GM23338 (cell line): ENCODE measurements at places on chromosomes 2 and 18. TPM values are rescaled to one million over a fixed set of nuclear protein-coding genes. Genes with fewer than 3 reads are reported as not detected.

Gene TUBA4A
- total RNA-seq, result 77.7 and 89.6 TPM in 2 replicates

Gene CCDC141
- total RNA-seq, result 8.0 and 13.4 TPM in 2 replicates

DNA sequence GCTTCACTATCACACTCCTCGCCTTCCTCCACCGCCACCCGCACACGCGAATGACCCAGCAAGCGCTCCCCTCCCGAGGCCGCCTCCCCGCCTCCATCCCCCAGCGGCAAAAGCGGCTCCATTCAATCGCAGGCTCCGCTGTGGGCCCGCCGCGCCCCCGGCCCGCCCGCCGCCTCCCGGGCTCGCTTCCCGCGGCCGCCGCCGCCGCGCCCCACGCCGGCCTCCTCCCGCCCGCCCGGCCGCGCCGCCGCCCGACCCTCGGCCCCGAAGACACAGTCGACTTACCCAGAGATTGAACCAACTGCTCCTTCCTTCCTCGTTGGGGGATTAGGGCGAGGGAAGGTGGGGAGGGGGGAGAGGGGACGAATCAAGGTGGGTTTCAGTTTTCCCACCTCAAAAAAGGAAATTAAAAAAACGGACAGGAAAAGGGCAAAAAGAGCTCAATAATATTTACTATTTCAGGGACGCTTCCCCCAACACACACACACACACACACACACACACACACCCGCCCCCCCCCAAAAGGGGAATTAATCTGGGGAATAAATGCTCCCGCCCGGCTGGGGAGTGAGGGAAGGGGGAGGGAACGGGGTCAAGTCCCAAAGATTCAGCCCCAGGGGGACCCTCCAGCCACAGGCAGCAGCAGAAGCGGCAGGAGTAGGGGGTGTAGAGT lies 743 bp downstream of the XPO1 start:
- 0 out of 2 replicates have a peak, but pooled peaks cover 6% of the 10 kb centered on the region for H3K4me1 ChIP-seq
- peak overlapping the region; percentile 97 for H3K27ac ChIP-seq
- peak overlapping the region; percentile 82 for H3K4me3 ChIP-seq
- H3K36me3 ChIP-seq, result no peaks in the 10 kb centered on the region

- H3K27me3 ChIP-seq, result no peaks in the 10 kb centered on the region
- H3K4me3 ChIP-seq, result no peak overlapping the region
- no peak for DNase-seq
- H3K27ac ChIP-seq, result no peak overlapping the region
These were observed 57.3 kb downstream of the ITGA6 start for GRCh38 chr2:172484706-172485105.

DNA sequence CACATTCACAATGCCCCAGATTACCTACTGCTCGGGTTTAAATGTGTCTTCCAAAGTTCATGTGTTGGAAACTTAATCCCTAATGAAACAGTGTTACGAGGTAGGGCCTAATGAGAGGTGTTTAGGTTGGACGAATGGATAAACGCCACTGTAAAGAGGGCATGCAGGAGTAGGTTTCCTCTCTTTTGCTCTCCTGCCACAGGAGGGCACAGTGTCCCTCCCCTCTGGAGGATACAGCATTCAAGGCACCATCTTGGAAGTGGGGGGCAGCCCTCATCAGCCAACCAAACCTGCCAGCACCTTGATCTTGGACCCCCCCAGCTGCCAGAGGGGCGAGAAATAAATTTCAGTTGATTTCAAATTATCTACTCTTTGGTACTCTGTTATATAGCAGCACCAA lies 103.5 kb downstream of the TSHZ1 start:
- DNase-seq, result no peak
- no peaks in the 10 kb centered on the region for H3K36me3 ChIP-seq
- H3K4me3 ChIP-seq, result no peak overlapping the region
- H3K27me3 ChIP-seq, result no peaks in the 10 kb centered on the region
- no peaks in the 10 kb centered on the region for H3K4me1 ChIP-seq

DNA sequence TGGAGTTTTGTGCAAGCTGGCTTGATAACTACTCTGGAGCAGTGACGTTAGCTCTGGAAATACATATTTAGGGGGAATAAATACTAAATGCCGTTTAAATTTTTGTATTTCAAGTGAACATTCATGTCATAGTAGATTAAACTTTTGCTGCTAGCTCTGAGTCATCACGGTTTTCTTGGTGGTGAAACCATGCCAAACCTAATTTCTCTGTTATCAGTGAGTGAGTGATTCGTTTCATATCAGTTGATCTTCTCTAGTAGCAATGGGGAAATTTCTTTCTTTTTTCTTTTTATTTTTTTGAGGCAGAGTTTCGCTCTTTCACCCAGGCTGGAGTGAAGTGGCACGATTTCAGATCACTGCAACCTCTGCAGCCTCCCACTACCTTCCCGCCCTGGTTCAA lies 211.1 kb downstream of the PTPRM start:
- no peak for DNase-seq
- H3K4me1 ChIP-seq, result no peaks in the 10 kb centered on the region
- no peak overlapping the region for H3K4me3 ChIP-seq
- H3K27ac ChIP-seq, result no peak overlapping the region

DNA sequence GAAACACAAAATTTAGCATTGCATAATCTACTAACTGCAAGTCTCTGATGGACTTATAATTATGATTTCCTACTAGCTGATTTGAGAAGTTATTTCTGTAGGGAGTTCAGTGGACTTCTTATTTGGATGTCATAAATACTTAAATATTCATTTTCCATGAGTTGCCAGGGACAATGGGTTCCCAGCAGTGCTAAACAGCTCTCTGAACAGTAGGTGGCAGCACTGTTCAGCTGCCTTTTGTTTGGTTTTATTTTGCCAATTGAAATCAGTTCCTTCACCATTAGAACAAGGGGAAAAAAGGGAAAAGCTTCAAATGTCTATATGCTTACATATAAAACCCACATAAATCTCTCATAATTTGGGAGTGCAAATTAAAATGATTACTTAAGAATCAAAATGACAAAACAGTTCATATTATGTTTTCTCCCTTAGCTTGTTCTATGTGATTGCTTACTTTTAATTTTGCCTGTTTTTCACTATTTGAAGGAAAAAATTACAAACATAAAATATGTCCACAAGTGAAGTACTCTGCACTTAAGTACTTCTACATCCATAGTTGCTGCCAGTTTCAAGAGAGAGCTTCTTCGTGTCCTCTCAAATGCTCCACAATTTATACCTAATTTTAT lies 898.9 kb downstream of the CPS1 start:
- H3K27ac ChIP-seq, result no peak overlapping the region
- H3K4me3 ChIP-seq, result no peak overlapping the region
- no peaks in the 10 kb centered on the region for H3K36me3 ChIP-seq
- peak; percentile 71 for DNase-seq
- H3K27me3 ChIP-seq, result no peaks in the 10 kb centered on the region

DNA sequence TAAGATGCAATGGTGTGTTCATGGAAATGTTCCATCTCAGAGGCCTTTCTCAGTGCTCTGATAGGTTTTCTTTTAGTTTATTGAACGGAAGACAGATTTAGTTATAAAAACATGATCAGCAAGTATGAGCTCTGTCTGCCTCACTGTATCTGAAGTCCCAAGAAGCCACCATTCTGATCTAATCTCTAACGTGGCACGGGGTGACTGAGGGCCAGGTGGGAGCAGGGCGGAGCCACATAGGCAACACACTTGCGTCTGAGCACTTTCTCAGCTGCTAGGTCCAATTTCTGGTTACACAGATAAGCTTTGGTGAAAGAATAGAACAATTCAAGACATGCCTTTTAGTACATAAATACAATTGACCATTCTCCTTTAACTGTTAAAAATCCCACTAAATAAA lies 60.4 kb downstream of the SNTG2 start:
- no peaks in the 10 kb centered on the region for H3K36me3 ChIP-seq
- DNase-seq, result no peak
- H3K27me3 ChIP-seq, result no peaks in the 10 kb centered on the region
- no peak overlapping the region for H3K4me3 ChIP-seq

Gene MGAT4A
- total RNA-seq, result 4.7 and 5.6 TPM in 2 replicates

- no peaks in the 10 kb centered on the region for H3K36me3 ChIP-seq
- peaks cover 43% of the 10 kb centered on the region for H3K4me1 ChIP-seq
- DNase-seq, result no peak
- no peaks in the 10 kb centered on the region for H3K27me3 ChIP-seq
- no peak overlapping the region for H3K27ac ChIP-seq
These were observed 29.7 kb downstream of the MAP3K2 start for GRCh38 chr2:127358044-127358443.

DNA sequence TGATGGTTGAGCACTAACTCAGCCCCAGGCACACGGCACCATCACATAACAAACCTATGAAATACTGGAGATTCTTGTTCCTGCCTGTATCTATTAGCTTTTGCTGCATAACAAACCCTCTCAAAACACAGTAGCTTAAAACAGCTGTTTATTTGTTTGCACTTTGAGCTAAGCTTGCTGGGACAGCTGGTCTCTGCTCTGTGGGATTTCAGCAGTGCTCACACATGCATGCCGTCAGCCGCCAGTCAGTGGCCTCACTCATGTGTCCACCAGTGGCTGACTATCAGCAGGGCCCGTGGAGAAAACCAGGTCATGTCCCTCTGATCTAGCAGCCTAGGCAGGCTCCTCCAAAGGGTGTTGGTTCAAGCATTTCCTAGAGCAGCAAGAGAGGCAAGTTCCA lies 52.8 kb upstream of the RAB12 start:
- H3K27me3 ChIP-seq, result no peaks in the 10 kb centered on the region
- DNase-seq, result no peak
- no peak overlapping the region for H3K4me3 ChIP-seq
- no peak overlapping the region for H3K27ac ChIP-seq

- no peak overlapping the region for H3K4me3 ChIP-seq
- no peak overlapping the region for H3K27ac ChIP-seq
- H3K27me3 ChIP-seq, result no peaks in the 10 kb centered on the region
- 0 out of 2 replicates have a peak, but pooled peaks cover 6% of the 10 kb centered on the region for H3K4me1 ChIP-seq
- DNase-seq, result no peak
- H3K36me3 ChIP-seq, result no peaks in the 10 kb centered on the region
These were observed 57.4 kb downstream of the KCNE4 start for GRCh38 chr2:223109341-223109740.

- no peak overlapping the region for H3K4me3 ChIP-seq
- H3K27me3 ChIP-seq, result no peaks in the 10 kb centered on the region
- DNase-seq, result peak; percentile 50
- peak overlapping the region; percentile 61; the same call in 1 of the 2 replicates for H3K27ac ChIP-seq
- H3K36me3 ChIP-seq, result no peaks in the 10 kb centered on the region
These were observed 4.8 kb downstream of the TGFBRAP1 start for GRCh38 chr2:105324732-105325131.

Gene ELP2
- total RNA-seq, result 119 and 124 TPM in 2 replicates

Gene ARID5A
- total RNA-seq, result 7.1 and 7.7 TPM in 2 replicates

- peak; percentile 30 for DNase-seq
- peaks cover 8% of the 10 kb centered on the region for H3K4me1 ChIP-seq
- H3K27ac ChIP-seq, result no peak overlapping the region
- H3K4me3 ChIP-seq, result no peak overlapping the region
- H3K27me3 ChIP-seq, result no peaks in the 10 kb centered on the region
These were observed 52.1 kb downstream of the ZBTB7C start for GRCh38 chr18:48356909-48357631.

- H3K27me3 ChIP-seq, result no peaks in the 10 kb centered on the region
- DNase-seq, result no peak
- H3K4me1 ChIP-seq, result peaks cover 18% of the 10 kb centered on the region
- H3K4me3 ChIP-seq, result no peak overlapping the region
- no peak overlapping the region for H3K27ac ChIP-seq
These were observed 4.7 kb upstream of the THNSL2 start for GRCh38 chr2:88165332-88166003.

- no peaks in the 10 kb centered on the region for H3K4me1 ChIP-seq
- no peaks in the 10 kb centered on the region for H3K36me3 ChIP-seq
- no peak overlapping the region for H3K4me3 ChIP-seq
- no peak for DNase-seq
- H3K27ac ChIP-seq, result no peak overlapping the region
These were observed 464.5 kb upstream of the SALL3 start for GRCh38 chr18:78514910-78515670.

Gene SESTD1
- 21.6 and 26.6 TPM in 2 replicates for total RNA-seq

DNA sequence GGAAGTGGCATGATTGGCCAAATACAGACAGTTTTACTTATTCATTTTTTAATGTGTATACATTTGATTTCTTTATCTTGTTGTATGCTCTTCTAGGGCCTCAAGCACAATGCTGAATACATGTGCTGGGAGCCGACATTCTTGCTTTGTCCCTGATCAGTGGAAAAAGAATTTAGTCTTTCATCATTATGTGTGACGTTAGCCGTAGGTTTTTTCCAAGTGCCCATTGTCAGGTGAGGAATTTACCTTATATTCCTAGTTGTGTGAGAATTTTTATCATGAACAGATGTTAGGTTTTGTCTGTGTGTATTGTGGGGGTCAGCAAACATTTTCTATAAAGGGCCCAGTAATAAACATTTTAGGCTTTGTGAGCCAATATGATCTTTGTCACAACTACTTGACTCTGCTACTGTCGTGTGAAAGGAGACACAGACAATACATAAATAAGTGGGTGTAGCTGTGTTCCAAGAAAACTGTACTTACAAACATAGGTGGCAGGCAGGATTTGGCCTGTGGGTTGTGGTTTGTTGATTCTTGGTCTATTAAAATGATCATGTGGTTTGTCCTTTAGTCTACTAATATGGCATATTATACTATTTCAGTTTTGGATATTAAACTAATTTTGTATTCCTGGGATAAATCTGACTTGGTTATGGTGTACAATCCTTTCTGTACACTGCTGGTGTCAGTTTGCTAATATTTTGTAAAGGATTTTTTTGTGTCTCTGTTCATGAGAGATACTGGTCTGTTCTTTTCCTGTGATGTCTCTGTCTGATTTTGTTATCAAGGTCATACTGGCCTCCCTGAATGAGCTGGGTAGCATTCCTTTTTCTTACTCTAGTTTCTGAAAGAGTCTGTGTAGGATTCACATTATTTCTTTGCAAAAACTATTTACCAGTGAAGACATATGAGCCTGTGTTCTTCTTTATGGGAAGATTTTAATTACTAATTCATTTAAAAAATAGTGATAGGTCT lies 132.2 kb upstream of the SMAD7 start:
- no peaks in the 10 kb centered on the region for H3K36me3 ChIP-seq
- H3K4me3 ChIP-seq, result no peak overlapping the region
- no peaks in the 10 kb centered on the region for H3K4me1 ChIP-seq

GRCh38 chr2:105121434-105121833 lies 83.6 kb downstream of the MRPS9 start:
- no peaks in the 10 kb centered on the region for H3K27me3 ChIP-seq
- H3K36me3 ChIP-seq, result no peaks in the 10 kb centered on the region
- peaks cover 10% of the 10 kb centered on the region for H3K4me1 ChIP-seq
- H3K27ac ChIP-seq, result no peak overlapping the region
- H3K4me3 ChIP-seq, result no peak overlapping the region
- no peak for DNase-seq

- no peak overlapping the region for H3K27ac ChIP-seq
- H3K36me3 ChIP-seq, result no peaks in the 10 kb centered on the region
- no peak overlapping the region for H3K4me3 ChIP-seq
- no peak for DNase-seq
These were observed 75.2 kb upstream of the CD28 start for GRCh38 chr2:203631068-203631757.

DNA sequence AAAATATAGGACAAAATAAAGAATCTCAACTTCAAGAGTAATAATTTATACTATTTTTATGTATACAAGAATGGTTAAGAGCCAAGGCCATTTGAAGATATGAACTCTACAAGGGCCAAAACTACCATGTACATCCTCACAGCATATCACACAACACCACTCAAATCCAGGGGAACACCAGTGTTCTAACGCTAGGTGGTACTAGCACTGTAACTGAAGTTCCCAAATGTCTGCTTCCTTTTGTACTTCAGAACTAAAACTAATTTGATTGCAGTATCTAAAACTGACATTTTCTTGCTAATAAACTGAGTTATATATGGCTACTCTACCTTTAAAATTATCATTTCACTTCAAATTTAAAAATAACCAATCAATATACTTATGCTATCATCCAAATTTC lies 47.0 kb downstream of the REV1 start:
- DNase-seq, result peak; percentile 38
- no peaks in the 10 kb centered on the region for H3K27me3 ChIP-seq
- peaks cover 29% of the 10 kb centered on the region for H3K4me1 ChIP-seq
- H3K4me3 ChIP-seq, result no peak overlapping the region
- no peaks in the 10 kb centered on the region for H3K36me3 ChIP-seq
